Esophagus muscularis mucosa (tissue), 4 donors: ENCODE measurements at places on chromosomes 2 and 18. TPM values are rescaled to one million over a fixed set of nuclear protein-coding genes. Genes with fewer than 3 reads are reported as not detected.

DNA sequence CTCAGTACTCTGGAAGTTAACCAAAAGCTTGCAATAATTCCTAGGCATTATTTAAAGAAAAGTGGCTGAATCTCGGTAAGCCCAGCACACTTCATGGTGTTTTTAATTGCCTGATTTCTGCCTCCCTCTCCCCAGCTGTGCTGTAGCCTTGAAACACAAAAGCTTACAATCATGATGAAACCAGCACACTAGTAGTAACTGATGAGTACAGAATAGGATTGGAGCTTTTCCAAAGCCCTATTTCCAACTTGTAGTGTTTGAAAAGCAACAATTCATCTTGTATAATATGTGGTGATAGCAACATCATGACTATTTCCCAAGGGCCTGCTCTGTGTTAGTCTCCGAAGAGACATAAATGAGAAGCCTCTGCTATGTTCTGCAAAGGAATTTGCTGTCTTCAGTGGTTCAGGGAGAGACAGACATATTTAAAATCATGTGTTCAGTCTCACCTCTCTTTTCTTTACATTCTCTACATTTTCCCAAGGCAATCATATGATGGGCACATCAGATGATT is 1015.0 kb downstream of the BCL11A start:
- no peaks in the 10 kb centered on the region for H3K27me3 ChIP-seq
- H3K4me1 ChIP-seq, result no peaks in the 10 kb centered on the region

GRCh38 chr2:8148260-8149006 is 533.4 kb upstream of the ID2 start:
- no peak overlapping the region for H3K27ac ChIP-seq
- H3K4me3 ChIP-seq, result no peak overlapping the region
- peaks cover 17% of the 10 kb centered on the region for H3K4me1 ChIP-seq
- DNase-seq, result no peak

GRCh38 chr2:112627060-112628040 is 18.4 kb upstream of the SLC20A1 start:
- H3K27ac ChIP-seq, result peak overlapping the region; percentile 46
- H3K36me3 ChIP-seq, result no peaks in the 10 kb centered on the region
- no peak overlapping the region for H3K4me3 ChIP-seq

- H3K4me3 ChIP-seq, result no peak overlapping the region
- no peak overlapping the region for H3K27ac ChIP-seq
- DNase-seq, result no peak
These were observed 151.3 kb downstream of the ZNF236 start for GRCh38 chr18:76973520-76974266.

TSPYL6 gene
- total RNA-seq, result not detected

THAP4 gene
- 39.1 TPM for total RNA-seq

C1QL2 gene
- total RNA-seq, result not detected

DNA sequence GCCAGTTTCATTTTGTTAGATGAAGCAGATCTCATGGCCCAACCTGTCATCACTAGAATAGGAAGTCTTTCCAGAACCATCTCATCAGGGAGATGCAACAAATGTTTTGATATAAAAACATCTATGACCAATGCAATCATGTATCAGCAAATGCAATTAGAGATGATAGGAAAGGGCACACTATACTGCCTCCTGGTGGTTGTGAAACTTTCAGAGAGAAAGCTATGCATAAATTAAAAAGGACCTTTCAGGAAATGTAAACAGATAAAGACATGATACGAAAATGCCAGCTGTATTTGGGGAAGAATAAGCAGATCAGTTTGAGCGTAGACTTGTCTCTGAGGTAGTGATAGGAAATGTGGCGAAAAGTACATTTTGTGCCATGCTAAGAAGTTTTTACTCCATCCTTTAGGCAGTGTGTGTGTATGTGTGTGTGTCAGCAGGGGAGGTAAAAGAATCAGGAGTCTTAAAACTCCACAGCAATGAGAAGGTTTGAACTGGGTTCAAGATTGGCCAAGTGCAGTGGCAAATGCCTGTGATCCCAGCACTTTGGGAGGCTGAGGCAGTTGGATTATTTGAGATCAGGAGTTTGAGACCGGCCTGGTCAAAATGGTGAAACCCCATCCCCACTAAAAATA is 479.3 kb downstream of the CPS1 start:
- no peaks in the 10 kb centered on the region for H3K27me3 ChIP-seq
- DNase-seq, result no peak
- no peaks in the 10 kb centered on the region for H3K36me3 ChIP-seq
- H3K4me3 ChIP-seq, result no peak overlapping the region
- no peaks in the 10 kb centered on the region for H3K4me1 ChIP-seq

DNA sequence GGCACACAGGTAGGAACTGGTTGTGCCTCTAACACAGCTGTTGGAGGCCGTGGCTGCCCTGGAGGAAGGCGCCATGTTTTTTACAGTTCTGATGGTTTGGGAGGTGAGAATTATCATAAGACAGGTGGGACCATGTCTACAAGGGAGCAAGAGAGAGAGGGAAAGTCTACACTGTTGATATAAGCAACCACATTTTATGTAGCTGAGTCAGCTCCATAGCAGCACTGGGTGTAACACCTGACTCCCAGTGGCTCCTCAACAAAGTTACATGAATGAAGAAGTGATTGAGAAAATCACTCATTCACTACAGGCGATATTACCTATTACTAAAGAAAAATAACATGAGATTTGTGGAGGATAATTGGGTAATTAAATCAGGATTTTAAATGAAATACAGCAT is 41.3 kb upstream of the ACAA2 start:
- no peaks in the 10 kb centered on the region for H3K27me3 ChIP-seq
- DNase-seq, result no peak
- peaks cover 3% of the 10 kb centered on the region for H3K4me1 ChIP-seq
